ENCODE measurements at places on chromosomes 12 and 14.

GRCh38 chr12:59574406-59574805 lies 21.4 kb upstream of the SLC16A7 start:
- no peak for DNase-seq

DNA sequence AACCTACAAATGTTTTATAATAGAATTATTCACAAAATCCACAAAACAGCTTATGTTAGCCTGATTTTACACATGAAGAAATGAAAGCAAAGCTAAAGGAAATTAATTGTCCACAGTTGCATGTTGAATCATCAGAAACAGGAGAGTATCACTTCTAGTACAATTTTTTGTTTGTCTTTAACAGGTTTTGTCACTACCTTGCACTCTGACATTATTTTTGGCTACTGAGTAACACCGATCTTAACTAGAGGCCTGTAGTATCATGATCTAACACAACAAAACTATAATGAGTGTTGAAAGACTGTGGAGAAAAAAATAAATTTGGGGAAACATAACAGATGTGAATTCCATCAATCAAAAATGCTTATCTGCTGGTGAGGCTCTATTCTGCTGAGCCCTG lies 60.1 kb downstream of the TAOK3 start:
- DNase-seq = no peak

- no peak for DNase-seq
Measured at GRCh38 chr12:120483621-120484020, 12.3 kb upstream of the DYNLL1 start.

- DNase-seq = no peak
Measured at GRCh38 chr12:84058136-84058535, 854.5 kb downstream of the SLC6A15 start.

DNA sequence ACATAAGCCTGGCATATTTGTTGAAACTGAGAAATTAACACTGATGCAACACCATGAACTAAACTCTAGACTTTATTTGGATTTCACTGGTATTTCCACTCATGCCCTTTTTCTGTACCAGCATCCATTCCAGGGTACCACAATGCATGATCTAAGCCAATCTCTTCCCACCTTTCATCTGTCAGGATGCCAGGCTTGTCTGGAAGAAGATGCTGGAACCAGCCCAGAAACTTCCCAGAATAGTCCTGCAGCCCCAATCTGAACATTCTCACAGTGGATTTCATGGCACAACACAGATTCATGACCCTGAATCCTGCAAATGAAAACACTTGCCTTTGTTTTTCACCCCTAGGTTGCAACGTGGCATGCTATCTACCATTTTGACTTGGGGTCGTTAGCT lies 189.3 kb upstream of the LHX5 start:
- DNase-seq = no peak

GRCh38 chr12:107536613-107537012 lies 149.0 kb upstream of the PWP1 start:
- no peak for DNase-seq

DNA sequence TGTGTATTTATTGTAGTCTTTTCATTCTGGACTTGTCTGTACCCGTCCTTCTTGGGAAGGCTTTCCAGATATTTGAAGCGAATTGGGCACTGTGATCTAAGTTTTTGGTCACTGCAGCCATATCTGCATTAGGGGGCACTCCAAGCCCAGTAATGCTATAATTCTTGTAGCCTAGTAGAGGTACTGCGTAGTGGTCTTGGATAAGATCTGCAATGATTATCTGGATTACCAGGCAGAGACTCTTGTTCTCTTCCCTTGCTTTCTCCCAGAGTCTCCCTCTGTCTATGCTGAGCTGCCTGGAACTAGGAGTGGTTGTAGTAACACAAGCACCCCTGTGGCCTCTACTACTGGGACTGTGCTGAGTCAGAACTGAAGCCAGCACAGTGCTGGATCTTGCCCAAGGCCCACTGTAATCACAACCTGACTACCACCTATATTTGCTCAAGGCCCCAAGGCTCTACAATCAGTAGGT lies 30.0 kb downstream of the SLC38A2 start:
- no peak for DNase-seq

DNA sequence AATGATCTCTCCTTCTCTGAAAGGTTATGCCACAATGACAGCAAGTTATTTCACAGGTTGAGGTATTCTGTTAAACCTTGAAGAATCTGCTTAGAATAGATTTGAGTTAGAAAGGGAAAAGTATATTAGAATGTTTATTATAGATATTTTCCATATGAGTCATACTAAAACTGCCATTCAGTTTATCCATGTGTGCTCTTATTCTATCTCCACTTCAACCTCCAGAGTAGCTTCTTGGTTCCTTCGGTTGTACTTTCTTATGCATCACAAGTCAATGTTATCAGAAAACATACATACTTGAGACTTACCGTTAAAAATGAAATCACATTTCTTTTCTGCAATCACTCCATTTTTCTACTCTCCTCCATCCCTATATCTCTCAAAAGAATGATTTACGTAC lies 197.7 kb downstream of the BCAT1 start:
- DNase-seq = no peak

GRCh38 chr14:103597623-103598377 lies 31.2 kb upstream of the KLC1 start:
- DNase-seq = peak; percentile 4

- DNase-seq = no peak
Measured at GRCh38 chr14:68927956-68928675, 51.0 kb downstream of the ACTN1 start.

DNA sequence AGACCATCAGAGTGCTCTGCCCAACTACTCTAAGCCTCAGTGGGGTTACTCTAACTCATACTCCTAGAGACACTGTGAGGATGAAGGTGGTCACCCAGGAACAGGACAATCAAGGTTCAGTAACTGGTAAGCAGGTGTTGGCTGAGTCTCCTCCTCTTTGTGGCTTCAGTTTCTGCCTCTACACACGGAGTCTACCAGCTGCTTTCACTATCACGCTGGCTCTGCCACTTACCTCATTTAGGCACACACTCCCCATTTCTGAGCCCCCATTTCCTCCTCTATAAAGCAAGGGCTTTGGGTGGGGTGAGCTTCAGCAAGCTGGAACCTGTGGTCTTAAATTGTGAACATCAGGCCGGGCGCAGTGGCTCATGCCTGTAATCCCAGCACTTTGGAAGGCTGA lies 7.3 kb upstream of the TCHP start:
- DNase-seq = no peak

GRCh38 chr12:2312175-2312574 lies 259.4 kb downstream of the CACNA1C start:
- DNase-seq = no peak

DNA sequence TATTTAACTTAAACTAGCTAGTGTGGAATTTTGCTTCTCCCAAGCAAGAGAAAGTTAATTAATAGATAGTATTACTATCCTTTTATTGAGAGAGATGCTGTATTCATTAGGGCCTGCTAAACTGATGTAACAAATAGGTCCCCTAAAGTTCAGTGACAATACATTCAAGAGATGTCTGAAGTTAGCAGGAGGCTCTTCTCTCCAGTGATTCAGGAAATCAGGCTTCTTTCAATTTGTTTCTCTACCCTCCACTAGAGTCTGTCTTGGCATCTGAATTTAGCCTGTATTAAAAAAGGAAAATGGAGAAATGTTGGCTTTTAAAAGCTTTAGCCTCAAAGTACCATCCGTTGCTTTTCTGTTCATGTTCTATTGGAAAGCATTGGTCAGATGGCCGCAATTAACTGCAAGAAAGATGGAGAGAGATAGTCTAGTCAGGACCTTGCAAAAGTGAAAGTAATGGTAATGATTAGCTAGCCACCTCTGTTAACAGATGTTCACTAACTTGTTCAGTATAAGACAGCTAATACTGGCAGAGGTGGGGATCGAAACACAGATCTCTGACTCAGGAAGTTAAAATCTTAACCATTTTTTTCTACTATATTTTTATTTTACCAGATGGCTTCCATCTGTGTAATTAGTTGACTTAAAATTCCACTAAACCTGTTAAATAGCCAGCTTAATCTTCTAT lies 786.8 kb downstream of the TMTC2 start:
- no peak for DNase-seq

DNA sequence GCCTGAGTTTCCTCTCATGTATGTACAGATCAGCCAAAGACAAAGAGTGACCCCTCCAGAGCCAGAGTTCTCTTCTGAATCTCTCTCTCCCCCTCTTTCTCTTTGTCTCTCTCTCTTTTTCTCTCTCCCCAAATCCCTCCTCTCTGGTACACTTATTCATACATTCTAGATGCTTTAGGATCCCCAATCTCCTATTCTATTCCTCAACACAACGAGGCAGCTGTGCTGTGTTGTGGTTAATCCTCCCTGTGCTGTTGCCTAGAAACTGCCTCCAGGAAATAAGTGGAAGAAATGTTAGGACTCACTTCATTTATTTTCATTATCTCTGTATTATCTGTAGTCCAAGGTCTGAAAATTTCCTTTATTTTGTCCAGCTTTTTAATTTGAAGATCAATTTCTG lies 350.5 kb upstream of the OR4E1 start:
- DNase-seq = no peak

- DNase-seq = no peak
Measured at GRCh38 chr12:110579535-110580253, 3.4 kb downstream of the PPTC7 start.

DNA sequence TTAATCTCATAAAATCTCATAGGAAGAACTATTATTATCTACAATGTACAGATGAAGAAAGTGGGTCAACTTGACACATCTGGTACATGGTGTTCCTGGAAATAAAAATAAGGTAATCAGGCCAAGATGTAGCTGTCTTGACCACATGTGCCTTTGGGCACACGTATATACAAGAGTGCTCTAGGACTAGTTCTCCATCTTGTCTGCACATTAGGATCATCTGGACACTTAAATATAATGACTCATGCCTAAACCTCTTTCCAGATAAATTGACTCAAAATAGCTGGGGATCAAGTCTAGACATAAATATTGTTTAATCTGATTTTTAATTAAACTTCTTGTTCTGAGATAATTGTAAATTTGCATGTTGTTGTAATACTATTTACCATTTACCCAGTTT lies 182.6 kb downstream of the CNTN1 start:
- DNase-seq = no peak

- no peak for DNase-seq
Measured at GRCh38 chr14:55710506-55711041, 130.6 kb downstream of the KTN1 start.

- no peak for DNase-seq
Measured at GRCh38 chr12:120092551-120093335, 23.8 kb downstream of the RAB35 start.

GRCh38 chr14:67263499-67264149 lies 22.4 kb downstream of the PALS1 start:
- DNase-seq = no peak

GRCh38 chr12:6180268-6181051 lies 19.7 kb upstream of the CD9 start:
- DNase-seq = no peak

DNA sequence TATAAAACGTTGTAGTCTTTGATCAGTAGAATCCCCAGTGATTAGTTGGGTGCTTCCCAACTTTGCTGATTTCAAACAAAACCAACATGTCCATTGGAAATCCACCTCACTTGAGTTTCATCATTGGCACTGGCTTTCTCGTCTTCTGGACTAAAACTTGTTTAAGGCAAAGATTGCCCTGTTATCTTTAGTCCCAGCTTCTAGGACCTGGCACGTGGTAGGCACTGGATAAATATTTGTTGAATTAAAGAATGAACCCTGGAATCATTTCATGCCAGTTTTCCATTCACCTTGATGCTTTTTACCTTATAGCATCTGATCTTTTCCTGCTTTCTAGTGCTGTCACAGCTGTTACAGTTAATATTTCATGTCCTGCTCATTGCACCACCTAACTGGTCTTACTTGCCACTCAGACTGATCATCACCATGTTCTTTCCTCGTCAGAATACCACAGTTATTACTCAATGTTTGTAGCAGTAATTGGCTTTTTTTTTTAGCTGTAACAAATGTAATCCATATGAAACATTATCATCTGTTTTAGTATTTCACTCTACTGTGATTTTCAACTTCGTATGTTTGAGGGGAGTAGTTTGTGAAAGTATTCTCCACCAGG lies 7.3 kb upstream of the C12orf50 start:
- no peak for DNase-seq

DNA sequence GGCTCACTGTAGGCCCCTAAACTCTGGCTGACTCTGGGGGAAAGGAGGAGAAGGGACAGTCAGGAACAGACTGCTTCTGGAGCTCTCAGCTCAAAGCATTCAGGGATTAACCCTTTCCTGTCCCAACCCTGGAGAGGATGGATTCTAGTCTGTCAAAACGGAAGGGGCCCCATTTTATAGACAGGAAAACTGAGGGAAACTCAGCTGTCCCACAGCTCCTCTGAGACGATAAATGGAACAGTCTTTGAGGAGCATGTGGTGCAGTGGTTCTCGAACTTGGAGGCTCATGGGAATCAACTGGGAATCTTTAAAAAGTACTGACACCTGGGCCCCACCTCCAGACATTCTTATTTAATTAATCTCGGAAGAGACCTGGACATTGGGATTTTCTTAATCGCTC lies 23.7 kb downstream of the SRRM4 start:
- no peak for DNase-seq

- DNase-seq = peak; percentile 4
Measured at GRCh38 chr12:46303039-46303666, 34.3 kb upstream of the SLC38A1 start.

GRCh38 chr12:101592448-101592847 lies 2.3 kb upstream of the MYBPC1 start:
- DNase-seq = no peak

Measured in stimulated activated CD8-positive, alpha-beta memory T cell treated with anti-CD3 and anti-CD28 coated beads, Interleukin-15, amount 100 ng/mL, for 48 hours (primary cell).